Kasumi-1 (cell line): ENCODE measurements at places on chromosomes 2 and 18.

DNA sequence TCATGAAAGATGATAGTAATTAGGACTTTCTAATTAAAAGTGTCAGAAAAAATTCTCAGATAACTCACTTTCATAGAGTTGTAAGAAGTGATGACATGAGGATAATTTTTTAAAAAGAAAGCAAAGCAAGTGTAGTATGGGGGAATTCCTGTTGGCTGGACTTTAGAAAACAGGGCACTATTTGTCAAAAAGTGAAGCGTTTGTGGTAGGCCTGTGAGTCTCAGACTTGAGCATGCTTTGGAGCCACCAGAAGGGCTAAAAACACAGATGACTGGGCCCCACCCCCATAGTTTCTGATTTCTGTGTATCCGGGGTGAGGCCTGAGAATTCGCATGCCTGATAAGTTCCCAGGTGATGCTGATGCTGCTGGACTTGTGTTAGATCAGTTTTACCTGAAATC lies 222.6 kb upstream of the LRRTM1 start:
- DNase-seq: no peak

DNA sequence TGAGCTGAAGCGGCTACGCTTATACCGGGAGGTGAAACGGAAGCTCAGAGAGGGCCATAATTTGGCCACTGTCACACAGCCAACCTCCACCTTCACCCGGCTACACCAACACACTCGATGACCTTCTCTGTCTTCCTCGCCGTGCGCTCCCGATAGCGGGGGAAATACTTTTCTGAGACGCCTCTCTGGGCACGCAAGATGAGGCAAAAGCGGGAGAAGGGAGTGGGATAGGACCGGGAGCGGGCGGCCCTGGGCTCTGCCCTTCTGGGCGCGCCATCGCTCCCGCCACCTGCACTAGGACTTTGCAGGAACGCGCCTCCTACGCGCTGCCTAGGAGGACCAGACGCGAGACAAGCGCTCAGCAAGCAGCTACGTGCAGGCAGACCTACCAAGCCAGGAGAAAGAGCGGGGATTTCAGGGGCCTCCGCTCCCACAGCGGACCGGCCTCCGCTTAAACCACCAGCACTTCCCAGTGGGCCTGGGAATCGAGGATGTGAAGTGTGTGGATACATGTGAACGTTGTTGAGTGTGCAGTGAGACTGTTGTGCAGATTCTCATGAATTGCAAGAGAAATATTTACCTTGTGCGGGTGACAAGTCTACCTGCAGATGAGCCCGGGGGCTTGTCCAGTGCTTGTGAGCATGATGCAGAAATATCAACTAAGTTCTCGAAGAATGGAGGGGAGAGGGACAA lies 11.4 kb downstream of the SIX3 start:
- no peak for DNase-seq

DNA sequence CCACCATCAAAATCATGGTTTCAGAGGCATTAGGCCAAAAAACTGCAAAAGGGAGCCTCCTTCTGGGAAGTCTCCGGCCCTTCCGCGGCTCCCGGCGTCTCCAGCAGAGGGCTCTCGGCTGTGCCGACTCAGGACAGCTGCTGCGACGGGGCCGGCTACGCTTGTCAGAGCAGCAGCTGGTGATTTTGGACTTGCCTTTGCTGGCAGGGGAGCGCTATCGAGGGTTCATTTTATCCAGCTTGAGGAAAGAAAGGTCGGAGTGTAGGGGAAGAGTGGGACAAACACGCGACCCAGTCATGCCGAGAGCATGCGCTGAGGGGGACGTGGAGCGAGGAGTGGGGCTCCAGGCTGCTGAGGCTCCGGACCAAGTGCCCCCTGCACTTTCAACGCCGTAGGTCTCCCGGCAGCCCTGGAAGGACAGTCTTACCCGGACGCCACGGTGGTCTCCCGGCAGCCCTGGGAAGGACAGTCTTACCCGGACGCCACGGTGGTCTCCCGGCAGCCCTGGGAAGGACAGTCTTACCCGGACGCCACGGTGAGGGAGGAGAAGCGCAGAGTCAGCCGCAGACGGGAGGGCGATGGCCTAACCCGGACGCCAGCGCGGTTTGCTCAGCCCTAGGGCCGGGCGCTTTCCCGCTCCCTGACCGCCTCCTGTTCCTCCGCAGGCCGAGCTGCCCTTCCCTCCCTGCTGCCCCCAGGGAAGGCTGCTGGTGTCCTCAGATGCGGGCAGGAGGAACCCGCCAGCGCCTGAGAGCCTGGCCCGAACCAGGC lies 21.7 kb downstream of the DDX18 start:
- DNase-seq: peak; percentile 81

GRCh38 chr2:197159661-197160211 lies 150.8 kb downstream of the ANKRD44 start:
- no peak for DNase-seq

- DNase-seq: no peak
Measured at GRCh38 chr18:22283397-22283796, 114.0 kb downstream of the GATA6 start.

DNA sequence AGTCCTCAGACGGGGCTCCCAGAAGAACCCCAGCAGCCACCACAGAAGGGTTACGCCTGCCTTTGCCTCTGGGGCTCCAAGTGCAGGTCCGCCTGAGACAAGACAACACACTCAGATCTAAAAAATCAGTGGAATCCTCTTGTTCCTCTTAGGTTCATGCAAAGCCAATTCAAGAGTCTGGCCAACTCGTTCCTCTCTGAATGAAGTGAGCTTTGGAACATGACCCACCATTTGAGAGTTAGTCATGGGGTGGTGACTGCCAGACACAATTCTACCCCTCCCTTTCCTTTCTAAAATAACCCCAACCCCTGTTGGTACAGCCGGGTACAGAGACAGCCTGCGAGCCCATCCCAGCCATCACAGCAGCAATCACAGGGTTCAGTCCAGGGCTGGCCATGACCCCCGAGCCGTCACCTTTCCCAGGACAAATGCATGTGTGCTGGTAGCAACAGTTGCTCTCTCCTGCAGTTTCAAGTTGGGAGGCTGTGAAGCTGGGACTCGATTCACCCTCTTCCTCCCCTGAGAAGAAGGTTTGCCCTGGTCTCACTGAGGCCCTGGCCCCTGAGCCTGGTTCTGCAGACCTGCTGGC lies 183.1 kb upstream of the SH3BP4 start:
- DNase-seq: no peak

DNA sequence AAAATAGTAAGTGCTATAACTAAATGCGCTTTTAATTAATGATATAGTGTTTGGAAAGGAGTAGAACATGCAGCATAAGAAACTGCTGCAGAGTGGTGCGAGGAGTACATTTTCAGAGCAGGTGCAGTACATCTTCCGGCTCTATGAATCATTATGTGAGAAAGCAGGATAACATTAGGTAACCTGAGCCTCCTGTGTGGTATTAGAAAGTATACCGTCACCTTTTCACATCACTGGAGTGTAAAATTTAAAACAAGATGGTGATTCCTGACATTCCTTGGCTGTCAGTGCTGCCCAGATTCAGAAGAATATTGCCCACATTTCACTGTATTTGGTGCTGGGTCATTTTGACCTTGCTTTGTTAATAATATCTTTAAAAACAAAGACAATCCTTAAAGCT lies 7.8 kb upstream of the DYNC2LI1 start:
- no peak for DNase-seq

DNA sequence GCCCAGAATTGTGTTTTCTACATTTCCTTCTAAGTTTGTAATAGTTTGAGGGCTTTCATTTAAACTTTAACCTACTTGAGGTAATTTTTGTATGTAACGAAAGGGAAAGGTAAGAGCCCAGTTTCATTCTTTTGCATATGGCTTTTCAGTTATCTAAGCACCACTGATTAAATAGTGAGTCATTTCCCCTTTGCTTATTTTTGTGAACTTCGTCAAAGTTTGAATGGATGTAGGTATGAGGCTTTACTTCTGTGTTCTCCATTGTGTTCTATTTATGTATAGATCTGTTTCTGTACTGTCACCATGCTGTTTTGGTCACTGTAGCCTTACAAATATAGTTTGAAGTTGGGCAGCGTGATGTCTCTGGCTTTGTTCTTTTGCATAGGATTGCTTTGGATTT lies 944.8 kb upstream of the CNTNAP5 start:
- DNase-seq: no peak

DNA sequence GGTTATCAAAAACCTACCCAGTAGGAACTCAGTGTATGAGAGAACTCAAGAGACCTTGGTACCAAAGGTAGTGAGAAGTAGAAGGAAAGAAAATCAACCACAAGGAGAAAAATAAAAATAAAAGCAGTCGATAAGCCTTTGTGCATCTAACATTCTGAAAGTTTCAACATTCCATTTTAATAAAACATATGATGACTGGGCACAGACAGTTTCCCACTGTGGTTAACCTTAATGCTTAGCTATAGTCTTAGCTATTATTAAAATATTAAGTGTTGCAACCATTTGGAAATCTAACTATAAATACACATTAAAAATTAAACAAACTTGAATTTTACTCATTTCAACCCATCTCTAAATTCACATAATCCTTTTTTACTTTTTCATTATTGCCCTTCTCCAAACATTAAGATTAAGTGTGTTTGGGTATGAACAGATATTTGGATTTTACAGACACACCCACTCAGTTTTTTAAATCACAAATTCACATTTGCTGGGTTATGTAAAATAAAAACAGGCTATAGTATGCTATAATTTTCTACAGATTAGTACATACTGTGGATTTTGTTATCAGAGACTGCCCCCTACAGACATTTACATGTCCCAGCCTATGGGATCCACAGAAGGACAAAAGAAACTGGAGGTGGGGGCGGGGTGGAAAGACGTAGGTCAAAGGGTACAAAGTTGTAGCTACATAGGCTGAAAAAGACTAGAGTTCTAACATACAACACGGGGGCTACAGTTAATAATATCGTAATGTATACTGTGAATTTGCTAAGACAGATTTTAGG lies 32.8 kb downstream of the SRBD1 start:
- DNase-seq: peak; percentile 65

DNA sequence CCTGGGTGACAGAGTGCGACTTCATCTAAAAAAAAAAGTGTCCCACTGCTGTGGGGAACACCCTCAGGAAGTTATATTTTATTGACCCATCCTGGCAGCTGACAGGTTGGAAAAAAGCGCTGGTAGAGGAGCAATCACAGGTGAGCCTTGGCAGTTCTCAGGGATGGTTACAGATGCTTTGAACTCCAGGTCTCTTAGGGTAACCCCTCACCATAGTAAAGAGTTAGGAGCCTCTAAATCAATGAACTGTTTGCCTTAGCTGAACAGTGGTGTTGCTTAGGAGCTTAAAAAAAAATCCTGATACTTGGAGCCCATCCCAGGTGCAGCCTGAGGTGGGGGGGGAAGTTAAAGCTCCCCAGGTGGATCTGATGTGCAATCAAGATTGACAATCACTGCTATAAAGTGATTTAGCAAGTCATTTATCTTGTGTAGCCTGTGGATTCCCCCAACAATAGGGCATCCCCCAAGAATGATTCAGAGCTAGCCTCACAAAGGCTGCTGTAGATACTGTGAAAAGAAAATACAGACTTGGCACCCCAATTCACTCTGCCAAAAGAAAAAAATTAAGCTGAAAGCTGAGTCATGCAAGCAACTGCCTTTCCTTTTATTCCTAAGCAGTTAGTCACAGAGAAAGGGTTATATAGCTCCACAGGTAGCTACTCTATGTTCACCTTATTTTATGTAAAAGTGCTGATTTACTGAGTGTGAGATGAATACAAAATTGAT lies 14.8 kb downstream of the SLC16A14 start:
- no peak for DNase-seq

DNA sequence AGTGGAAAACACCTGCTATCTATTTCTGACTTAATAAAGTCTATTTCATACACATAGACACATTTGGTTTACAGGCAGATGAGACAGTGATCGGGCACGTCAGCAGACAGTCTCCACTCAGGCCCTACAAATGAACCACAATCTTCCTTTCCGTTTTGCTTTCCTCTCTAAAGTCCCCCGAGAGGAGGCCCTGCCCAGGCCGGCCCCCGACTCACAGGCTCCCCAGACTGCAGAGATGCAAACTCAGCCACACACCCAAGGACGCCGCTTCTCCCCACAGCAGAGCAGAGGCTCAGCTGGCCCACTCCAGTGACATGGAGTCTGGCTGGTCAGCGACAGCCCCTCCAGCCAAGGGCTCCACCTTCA lies 9.3 kb upstream of the MTERF4 start:
- no peak for DNase-seq

- DNase-seq: no peak
Measured at GRCh38 chr2:224252631-224253030, 149.3 kb downstream of the FAM124B start.

DNA sequence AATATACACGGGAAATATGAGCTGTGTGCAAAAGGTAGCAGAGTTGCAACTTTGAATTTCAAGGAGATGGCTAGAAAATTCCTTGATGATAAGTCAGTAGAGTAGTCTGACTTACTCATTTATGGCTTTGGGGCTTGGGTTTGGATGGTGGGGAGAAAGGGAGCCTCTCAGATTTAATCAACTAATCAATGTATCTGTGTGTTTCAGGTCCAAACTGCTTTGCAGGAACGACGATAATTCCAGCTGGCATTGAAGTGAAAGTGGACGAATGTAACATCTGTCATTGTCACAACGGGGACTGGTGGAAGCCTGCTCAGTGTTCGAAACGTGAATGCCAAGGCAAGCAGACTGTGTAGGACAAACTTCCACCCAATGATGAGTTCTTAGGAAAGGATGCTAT lies 164.6 kb downstream of the VWC2L start:
- DNase-seq: no peak

DNA sequence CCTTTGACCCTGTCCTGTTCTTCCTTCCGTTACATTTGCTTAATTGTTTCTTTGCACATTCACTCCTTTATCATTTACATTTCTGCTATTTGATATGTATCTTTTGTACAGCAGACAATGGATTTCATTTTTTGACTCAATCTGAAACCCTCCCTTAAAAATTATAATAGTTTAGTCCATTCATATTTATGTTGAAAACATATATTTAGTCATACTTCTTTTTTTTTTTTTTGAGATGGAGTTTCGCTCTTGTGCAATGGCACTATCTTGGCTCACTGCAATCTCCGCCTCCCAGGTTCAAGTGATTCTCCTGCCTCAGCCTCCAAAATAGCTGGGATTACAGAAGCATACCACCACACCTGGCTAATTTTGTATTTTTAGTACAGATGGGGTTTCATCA lies 95.3 kb upstream of the TGFA start:
- DNase-seq: no peak

DNA sequence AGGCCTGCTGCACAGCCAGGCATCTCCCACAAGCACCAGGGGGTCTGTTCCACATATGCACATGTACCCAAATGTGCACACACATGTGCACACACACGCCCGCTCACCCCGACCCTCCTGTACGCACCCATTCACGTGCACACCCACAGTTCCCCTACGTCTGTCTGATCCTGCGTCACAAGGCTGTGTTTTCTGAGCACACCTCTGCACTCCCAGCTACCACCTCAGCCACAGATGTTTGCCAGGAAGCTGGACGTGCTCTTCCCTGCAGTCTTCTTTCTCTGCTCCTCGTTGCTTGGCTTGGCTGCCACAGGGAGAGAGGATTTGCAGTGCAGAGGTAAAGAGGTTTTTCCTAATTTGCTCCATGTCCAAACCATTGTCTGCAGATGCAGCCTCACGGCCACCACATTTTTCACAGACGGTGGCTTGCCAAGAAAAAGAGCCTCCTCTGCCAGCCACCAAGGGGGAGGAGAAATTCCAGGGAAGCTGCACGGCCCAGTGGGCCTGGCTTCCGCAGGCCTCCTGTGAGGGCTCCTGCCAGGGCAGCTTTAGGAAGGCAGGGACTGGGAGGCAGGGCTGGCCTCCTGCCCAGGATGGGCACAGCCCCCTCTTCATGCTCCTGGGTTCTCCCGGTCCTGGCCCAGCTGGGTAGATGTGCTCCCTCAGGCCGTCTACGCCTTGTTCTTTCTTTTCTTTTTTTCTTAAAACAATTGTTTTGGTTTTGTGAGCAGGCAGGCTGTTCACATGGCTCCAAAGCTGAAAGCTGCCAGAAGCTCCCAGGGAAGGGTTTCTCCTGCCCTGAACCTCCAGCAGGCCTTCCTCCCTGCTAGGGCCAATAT lies 29.3 kb upstream of the HS6ST1 start:
- DNase-seq: no peak
